ENCODE measurements at places on chromosomes 2 and 18. TPM values are rescaled to one million over a fixed set of nuclear protein-coding genes. Genes with fewer than 3 reads are reported as not detected.
A peak's percentile ranks its signal among the peaks of the same experiment; 100 is the strongest.

Gene DNAJC5G
- not detected for total RNA-seq

- DNase-seq, result no peak
- H3K27me3 ChIP-seq, result no peaks in the 10 kb centered on the region
- peak overlapping the region; percentile 90 for H3K4me3 ChIP-seq
- H3K4me1 ChIP-seq, result peaks cover 25% of the 10 kb centered on the region
- H3K27ac ChIP-seq, result peak overlapping the region; percentile 86
These were observed 751 bp downstream of the IL18R1 start for GRCh38 chr2:102356381-102356712.

DNA sequence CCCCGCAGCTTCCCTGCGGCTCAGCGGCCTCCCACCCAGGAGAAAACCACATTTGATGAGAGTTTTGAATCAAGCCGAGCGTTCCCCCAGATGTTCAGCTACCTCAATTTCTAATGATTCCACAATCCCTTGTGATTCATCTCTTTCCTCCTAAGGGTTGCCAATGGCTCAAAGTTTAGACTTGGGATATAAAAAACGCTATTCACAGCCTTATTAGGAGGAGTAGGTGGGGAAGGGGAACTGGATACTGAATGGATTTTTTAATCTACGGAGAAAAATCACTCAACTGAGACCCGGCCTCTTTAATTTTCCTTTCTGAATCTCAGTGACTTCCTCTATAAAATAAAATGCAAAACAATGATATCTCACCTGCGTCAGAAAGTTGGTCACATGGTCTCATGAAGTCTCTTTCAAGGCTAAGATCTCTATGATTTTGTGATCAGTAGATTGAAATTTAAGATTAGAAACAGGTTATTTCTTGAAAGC is 192.6 kb upstream of the TCF4 start:
- no peaks in the 10 kb centered on the region for H3K36me3 ChIP-seq
- H3K4me3 ChIP-seq, result peak overlapping the region; percentile 87
- peaks cover 33% of the 10 kb centered on the region for H3K4me1 ChIP-seq
- peak overlapping the region; percentile 97 for H3K27ac ChIP-seq

GRCh38 chr18:12599543-12599942 is 58.4 kb downstream of the SPIRE1 start:
- H3K4me3 ChIP-seq, result no peak overlapping the region
- DNase-seq, result no peak
- no peaks in the 10 kb centered on the region for H3K36me3 ChIP-seq
- H3K27ac ChIP-seq, result no peak overlapping the region
- peaks cover 2% of the 10 kb centered on the region for H3K4me1 ChIP-seq
- H3K27me3 ChIP-seq, result no peaks in the 10 kb centered on the region

GRCh38 chr18:5122272-5122671 is 74.8 kb downstream of the AKAIN1 start:
- DNase-seq, result no peak
- H3K36me3 ChIP-seq, result no peaks in the 10 kb centered on the region
- H3K4me1 ChIP-seq, result no peaks in the 10 kb centered on the region
- peaks cover 13% of the 10 kb centered on the region for H3K27me3 ChIP-seq
- H3K4me3 ChIP-seq, result no peak overlapping the region
- no peak overlapping the region for H3K27ac ChIP-seq

DNA sequence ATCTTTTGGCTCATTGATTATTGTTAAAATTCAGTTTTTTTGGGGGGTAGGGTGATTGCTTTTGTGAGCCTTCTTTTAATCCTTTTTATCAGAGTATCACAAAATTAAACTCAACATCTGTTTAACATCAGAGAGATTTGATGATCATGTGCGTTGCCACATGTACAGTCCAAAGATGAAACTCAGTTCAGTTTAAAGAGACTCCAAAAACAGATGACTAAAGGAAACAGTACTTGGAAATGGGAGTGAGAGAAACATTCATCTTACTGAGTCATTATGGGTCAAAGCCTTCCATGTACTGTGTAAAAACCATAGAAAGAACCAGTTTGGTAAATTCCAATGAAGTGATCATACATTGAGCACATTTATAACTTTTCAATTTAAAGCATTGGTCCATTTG is 53.0 kb downstream of the LYPD6 start:
- no peaks in the 10 kb centered on the region for H3K4me1 ChIP-seq
- no peak overlapping the region for H3K4me3 ChIP-seq
- H3K27me3 ChIP-seq, result peaks cover 1% of the 10 kb centered on the region
- no peak overlapping the region for H3K27ac ChIP-seq

Data from activated B cell treated with CpG ODN at 0.5 μM for 24 hours (primary cell).